Right lung (tissue), 10 donors: ENCODE measurements at places on chromosomes 6 and 20. TPM values are rescaled to one million over a fixed set of nuclear protein-coding genes. Genes with fewer than 3 reads are reported as not detected.

SLC16A10 gene
- 6.8 TPM for polyA plus RNA-seq

FAXC gene
- 7.7 TPM for polyA plus RNA-seq

PPP1R18 gene
- polyA plus RNA-seq, result 43.0 TPM

TREML1 gene
- polyA plus RNA-seq, result 1.5 TPM

PHACTR3 gene
- 3.4 TPM for polyA plus RNA-seq

SOBP gene
- 6.7 TPM for polyA plus RNA-seq

COL9A3 gene
- 47.6 TPM for polyA plus RNA-seq

BCKDHB gene
- 21.3 TPM for polyA plus RNA-seq

DAAM2 gene
- polyA plus RNA-seq, result 29.6 TPM

CD83 gene
- 14.1 TPM for polyA plus RNA-seq

CCM2L gene
- 16.7 TPM for polyA plus RNA-seq

MYLK2 gene
- polyA plus RNA-seq, result 0.63 TPM

TBC1D32 gene
- polyA plus RNA-seq, result 17.1 TPM

FITM2 gene
- polyA plus RNA-seq, result 9.4 TPM

DZANK1 gene
- 8.7 TPM for polyA plus RNA-seq

ASIP gene
- not detected for polyA plus RNA-seq

BICRAL gene
- 14.1 TPM for polyA plus RNA-seq

DYNLT1 gene
- polyA plus RNA-seq, result 153 TPM

TFB1M gene
- polyA plus RNA-seq, result 25.7 TPM

CNR1 gene
- polyA plus RNA-seq, result 0.36 TPM

INSM1 gene
- polyA plus RNA-seq, result 1.8 TPM

LY6G6D gene
- polyA plus RNA-seq, result not detected

FKBP1C gene
- polyA plus RNA-seq, result 2.9 TPM
